ENCODE measurements at places on chromosomes 2 and 18. TPM values are rescaled to one million over a fixed set of nuclear protein-coding genes. Genes with fewer than 3 reads are reported as not detected.

DNA sequence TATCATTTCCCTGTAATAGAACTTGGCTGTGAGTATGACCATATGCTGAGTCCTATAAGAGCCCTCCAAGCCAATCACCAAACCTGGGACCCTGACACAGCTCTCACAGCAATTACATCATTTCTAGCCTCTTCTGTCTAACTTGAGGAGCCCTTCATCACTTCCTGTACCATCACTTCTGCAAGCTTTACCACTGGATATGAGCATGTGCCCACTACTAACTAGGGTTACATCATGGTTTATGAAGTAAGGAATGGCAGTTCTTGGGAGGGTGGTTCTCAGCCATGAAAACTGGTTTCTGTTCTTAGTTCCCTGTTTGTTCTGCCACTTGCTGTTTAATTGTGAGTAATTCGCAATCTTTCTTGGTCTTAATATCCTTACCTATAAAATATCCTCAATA lies 31.0 kb upstream of the EPB41L3 start:
- no peak overlapping the region for H3K4me3 ChIP-seq
- H3K27me3 ChIP-seq: no peaks in the 10 kb centered on the region
- no peak overlapping the region for H3K27ac ChIP-seq
- no peak for DNase-seq

MDH1B gene
- 0.63 TPM for total RNA-seq

CD8B2 gene
- not detected for total RNA-seq

DNA sequence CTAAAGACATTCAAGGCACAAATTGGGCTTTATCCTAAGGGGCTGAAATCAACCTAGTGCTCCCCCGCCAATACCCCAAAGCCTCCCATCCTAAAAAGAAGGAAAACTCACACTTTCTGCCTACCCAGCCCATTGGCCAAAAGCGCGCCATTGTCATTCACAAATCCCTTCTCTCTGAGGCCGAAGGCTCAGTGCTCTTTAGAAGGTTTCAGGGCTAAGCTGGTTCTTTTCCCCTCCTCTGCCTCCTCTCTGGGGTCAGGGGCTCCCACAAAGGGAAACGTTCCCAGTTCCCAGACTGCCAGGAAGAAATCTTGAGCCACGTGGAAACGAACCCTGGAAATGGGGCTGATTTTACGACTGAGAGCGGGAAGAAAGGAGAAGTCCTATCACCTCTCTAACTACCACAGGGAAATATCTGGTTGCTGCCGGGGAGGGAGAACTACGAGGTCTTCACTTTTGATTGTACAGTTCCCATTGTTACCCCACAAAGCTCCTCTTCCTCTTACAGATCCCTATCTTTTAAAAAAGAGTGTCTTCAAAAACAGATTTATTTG lies 1.7 kb upstream of the SKOR2 start:
- H3K4me3 ChIP-seq: no peak overlapping the region
- H3K27ac ChIP-seq: no peak overlapping the region
- DNase-seq: no peak
- no peaks in the 10 kb centered on the region for H3K36me3 ChIP-seq

PRLH gene
- not detected for total RNA-seq

CTNNA2 gene
- 0.87 TPM for total RNA-seq

DNA sequence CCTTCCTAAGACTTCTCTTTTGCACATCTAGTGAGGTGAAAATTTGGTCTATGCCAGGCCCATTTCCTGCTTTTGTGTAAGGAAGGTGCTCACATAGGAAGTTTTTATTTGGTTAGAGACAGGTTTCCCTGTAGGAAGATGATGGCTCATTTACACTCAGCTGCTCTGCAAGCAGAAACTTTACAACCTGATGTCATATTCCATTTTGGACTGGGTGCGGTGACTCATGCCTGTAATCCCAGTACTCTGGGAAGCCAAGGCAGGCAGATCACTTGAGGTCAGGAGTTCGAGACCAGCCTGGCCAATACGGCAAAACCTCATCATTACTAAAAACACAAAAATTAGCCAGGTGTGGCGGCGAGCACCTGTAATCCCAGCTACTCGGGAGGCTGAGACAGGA lies 35.8 kb downstream of the CASP10 start:
- H3K27ac ChIP-seq: no peak overlapping the region
- H3K27me3 ChIP-seq: no peaks in the 10 kb centered on the region
- H3K4me3 ChIP-seq: no peak overlapping the region
- no peak for DNase-seq

DSG4 gene
- total RNA-seq: not detected

Data from tibial nerve (tissue), 4 donors.